Left renal pelvis (tissue), 4 donors: ENCODE measurements at places on chromosomes 13 and 19. TPM values are rescaled to one million over a fixed set of nuclear protein-coding genes. Genes with fewer than 3 reads are reported as not detected.

The OR7G3 gene
- not detected for polyA plus RNA-seq

The RXFP2 gene
- polyA plus RNA-seq, result 0.37 TPM

The CGB3 gene
- not detected for polyA plus RNA-seq

The CBARP gene
- 2.2 TPM for polyA plus RNA-seq

The C19orf33 gene
- polyA plus RNA-seq, result 8.5 TPM

The DNAAF3 gene
- polyA plus RNA-seq, result 7.6 TPM

The ZNF416 gene
- polyA plus RNA-seq, result 7.3 TPM

GRCh38 chr13:113916330-113916815 is 52.5 kb upstream of the GAS6 start:
- no peak for DNase-seq

- DNase-seq, result no peak
Observed at GRCh38 chr19:55339889-55340783, 460 bp downstream of the KMT5C start.

DNA sequence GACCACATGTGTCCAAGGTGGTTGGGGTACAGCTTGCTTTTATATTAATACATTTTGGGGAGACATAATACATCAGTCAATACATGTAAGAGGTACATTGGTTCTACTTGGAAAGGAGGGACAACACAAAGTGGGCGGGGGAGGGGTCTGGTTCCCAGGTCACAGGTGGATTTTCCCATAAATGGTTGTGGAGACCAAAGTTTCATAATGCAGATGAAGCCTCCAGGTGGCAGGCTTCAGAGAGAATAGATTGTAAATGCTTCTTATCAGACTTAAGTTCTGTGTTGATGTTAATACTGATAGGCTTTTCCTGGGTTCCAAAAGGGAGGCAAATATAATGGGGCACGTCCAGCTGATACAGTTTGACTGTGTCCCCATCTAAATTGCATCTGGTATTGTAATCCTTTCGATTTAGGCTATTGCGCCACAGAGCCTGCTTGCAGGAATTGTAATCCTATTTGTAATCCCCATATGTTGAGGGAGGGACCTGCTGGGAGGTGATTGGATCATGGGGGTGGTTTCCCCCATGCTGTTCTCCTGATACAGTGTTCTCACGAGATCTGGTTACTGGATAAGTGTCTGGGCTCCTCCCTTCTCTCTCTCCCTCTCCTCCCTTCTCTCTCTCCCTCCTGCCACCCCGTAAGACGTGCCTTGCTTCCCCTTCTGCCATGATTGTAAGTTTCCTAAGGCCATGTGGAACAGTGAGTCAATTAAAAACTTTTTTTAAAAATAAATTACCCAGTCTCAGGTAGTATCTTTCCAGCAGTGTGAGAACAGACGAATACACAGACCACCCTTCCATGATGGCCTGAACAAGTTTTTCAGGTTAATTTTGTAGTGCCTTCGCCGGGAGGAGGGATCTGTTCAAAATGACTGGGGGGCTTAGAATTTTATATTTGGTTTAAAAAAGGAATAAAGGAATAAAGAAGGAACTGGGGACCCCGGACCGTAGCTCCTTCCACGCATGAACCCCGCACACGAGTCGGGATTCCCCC is 44.9 kb downstream of the ZNF823 start:
- DNase-seq, result no peak

GRCh38 chr13:27024776-27025492 is 146.7 kb downstream of the USP12 start:
- no peak for DNase-seq

DNA sequence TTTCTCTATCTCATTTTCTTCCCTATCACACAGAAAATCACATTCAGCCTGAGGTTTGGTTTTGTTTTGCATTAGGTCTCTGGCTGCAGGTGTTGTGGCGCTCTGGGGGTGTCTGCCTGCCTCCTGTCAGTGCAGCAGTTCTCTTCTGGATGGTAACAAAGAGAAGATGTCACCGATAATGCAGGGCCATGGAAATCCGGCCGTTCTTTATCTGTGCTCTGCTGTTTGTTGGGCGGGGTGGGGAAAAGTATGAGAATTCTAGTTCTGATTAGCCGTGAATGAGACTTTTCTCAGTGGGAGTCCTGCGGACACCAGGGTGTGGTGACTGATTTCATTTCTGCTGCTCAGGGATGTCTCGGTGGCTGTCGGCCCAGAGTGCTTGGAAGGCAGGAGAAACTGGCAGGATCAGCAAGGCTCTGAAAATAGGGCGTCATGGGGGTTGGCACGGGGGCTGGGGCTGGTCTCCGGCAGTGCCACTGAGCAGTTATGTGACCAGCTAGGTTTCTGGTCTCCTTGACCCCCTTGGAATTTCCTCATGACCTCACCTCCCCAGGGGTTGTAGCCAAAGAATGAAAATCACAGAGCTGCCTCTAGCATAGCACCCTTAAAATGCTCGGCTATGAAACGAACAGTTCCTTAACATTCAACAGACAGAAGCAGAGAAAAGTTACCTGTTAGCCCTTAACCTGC is 5.0 kb downstream of the RNF113B start:
- DNase-seq, result no peak

DNA sequence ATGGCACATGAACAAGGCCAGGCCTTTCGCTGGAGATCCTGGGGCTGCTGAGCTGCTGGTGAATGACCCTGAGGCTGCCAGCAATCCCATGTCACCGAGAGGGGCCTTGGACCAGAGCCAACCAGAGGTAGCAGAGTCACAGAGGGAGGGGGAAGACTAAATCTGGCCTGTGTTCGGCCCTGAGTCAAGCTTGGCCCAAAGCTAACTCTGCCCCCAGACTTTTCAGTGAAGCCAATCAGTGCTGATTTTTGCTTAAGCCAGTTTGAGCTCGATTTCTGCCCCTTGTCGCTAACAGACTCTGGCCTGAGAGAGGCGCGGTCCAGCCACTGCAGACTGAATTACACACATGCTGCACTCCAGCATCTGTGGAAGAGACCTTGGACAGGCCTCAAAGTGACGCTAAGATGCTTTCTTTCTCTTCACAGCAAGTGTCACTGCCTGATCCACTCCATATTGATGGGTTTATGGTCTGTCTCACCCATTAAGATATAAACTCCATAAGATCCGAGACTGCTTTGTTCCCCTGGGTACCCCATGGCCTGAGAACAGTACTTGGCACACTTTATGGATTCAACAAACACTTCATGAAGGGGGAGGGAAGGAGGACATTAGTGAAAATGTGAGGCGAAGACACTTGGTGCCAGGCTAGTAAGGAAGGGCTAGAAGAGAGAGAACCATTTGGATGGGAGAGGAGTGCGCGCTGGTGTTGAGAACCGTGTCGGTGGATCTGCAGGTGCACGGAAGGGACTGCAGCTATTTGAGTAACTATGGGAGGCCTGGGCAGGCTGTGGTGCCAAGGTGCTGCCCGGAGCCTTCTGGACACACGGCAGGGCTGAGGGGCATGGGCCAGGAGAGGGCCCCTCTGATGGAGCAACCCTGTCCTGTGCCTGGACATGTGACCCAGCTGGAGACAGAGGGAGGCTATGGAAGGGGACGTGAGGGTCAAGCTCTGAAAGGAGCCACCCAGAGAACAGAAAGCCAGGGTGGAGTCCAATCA is 17.6 kb downstream of the RANBP3 start:
- DNase-seq, result no peak

DNA sequence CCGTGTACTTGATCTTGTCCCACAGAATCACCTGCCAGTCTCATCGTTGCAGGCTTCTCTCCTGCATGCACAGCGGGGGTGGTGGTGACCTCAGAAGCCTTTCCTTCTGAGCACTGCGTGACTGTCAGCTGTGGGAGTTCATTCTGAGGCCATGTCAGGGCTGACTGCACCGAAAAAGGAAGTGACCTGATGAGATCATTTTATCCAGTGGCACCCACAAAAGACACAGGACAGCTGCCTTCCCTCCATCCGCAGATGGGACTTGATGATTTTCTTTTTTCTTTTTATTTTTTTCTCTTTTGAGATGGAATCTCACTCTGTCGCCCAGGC is 89.7 kb downstream of the RAB20 start:
- peak; percentile 35 for DNase-seq

- no peak for DNase-seq
Observed at GRCh38 chr13:106369091-106369490, 166.4 kb downstream of the EFNB2 start.

- no peak for DNase-seq
Observed at GRCh38 chr19:31979949-31980670, 365.3 kb upstream of the ZNF507 start.

DNA sequence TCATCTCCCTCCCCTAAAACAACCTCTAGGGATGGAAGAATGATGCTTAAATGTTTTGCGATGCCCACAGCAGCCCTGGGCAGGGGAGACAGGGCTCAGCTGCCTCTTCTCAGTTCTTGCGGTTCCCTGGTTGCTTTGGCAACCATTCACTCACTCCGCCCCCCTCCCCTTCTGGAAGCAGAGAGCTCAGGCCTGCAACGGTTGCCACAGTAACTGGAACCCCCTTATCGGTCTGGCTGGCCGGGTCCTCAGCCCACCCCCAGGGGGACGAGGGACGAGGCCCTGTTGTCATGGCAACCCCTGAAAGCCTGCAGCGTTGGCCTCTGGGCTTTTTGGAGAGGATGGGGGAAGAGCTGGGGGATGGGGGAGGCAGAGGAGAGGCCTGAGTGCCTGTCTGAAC is 19.5 kb downstream of the NOVA2 start:
- no peak for DNase-seq

DNA sequence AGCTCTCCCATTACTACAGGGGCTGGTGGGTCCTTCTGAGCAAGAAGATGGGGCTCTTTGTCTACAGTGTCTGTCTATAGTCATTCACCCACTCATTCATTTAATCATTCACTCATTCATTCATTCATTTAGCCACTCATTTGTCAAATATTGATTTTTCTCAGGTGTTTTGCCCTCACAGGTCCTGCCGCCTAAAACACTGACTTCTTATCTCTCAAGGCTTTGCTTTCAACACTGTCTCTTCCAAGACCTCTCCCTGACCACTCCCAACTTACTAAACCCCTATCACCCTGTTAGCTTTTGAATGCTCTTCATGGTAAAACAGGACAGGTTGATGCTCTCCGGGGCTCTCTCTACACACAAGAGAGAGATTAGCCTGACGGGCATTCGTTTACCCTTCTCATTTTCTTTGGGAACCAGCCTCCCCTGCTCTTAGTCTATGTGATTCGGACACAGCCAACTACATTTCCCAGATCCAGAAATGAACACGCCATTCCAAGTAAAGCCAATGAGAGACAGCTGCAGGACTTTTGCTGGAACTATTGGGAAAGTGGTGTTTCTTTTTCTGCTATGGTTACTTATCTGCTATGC is 22.7 kb downstream of the FAM187B start:
- no peak for DNase-seq

DNA sequence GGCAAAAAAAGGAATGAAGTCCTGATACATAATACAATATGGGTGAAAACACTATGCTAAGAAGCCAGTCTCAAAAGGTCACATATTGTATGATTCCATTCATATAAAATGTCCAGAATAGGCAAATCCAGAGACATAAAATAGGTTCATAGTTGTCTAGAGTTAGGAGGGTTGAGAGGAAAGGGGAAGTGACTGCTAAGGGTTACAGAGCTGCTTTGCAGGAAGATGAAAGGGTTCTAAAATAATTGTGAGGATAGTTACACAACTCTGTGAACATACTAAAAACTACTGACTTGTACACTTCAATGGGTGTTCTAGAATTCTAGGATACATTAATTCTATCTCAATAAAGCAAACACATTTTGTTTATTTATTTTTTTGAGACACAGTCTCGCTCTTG is 25.7 kb downstream of the CAB39L start:
- DNase-seq, result no peak

- no peak for DNase-seq
Observed at GRCh38 chr19:19745496-19746285, 12.8 kb upstream of the ZNF14 start.

- no peak for DNase-seq
Observed at GRCh38 chr13:49218493-49219051, 1.6 kb upstream of the MLNR start.

- no peak for DNase-seq
Observed at GRCh38 chr19:58085348-58085875, 12.6 kb downstream of the ZSCAN18 start.

- DNase-seq, result no peak
Observed at GRCh38 chr19:15995536-15995935, 46.7 kb downstream of the OR10H4 start.

DNA sequence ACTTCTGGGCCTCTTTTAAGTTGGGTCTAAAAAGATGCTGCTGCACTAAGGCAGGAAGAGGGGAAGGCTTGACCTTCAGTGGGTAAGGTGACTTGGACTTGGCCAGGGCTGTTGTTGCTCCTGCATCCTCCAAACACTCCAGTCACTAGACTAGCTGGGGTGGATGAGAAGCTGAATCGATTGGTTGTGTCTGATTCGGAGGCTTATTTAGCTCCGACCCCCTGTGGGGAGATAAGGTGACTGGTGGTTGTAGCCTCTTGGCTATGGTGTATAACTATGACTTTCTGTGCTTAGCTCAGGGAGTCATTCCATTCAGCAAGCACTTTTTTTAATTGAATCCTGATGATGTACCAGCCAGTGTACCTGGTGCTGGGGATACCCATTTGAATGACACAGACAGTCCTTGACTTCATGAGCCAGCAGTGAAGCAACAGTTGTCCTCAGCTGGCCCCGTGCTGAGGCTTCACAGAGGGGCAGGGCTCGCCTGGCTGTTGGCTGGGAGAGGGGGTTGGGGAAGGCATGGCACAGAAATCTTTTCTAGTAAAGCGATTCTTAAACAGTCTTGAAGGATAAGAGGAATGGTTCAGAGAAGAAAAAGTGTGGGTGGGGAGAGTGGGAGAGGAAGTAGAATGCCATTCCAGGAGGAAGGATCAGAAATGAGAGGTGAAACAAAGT is 9.9 kb downstream of the PCDH8 start:
- no peak for DNase-seq

DNA sequence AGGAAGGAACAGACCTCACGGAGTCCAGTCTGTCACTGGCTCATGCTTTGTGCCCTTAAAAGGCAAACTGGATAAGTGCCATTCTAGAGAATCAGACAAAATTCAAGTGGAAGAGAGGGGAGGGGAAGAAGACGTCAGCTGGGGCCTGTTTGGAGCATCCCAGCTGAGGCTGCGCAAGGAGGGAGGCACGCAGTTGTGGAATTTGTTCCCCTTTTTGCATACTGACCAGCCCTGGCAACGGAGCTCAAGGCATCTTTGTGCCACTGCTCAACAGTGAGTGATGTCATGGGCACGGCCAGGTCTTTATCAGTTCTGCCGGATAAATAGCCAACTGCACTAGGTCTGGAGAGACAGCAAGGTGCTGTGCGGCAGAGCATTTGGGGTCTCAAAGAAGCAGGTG is at the start of gene GPR42:
GPR42 (plus strand) TSS at position 347 of the 400 bp plus-strand sequence. CDS start 292 bp downstream, outside the sequence.
- no peak for DNase-seq
